ENCODE measurements at places on chromosomes 1 and 21.

- no peak for DNase-seq
Observed at GRCh38 chr1:214360525-214361164, 79.7 kb downstream of the SMYD2 start.

- DNase-seq: no peak
Observed at GRCh38 chr1:18142471-18142870, 34.9 kb downstream of the IGSF21 start.

GRCh38 chr1:87045761-87046304 lies 131.4 kb downstream of the HS2ST1 start:
- DNase-seq: no peak

- DNase-seq: no peak
Observed at GRCh38 chr1:198620951-198621824, 17.7 kb upstream of the PTPRC start.

- no peak for DNase-seq
Observed at GRCh38 chr1:117674521-117675400, 68.9 kb downstream of the TENT5C start.
